Body of pancreas (tissue), 4 donors: ENCODE measurements at places on chromosomes 5 and 9.

DNA sequence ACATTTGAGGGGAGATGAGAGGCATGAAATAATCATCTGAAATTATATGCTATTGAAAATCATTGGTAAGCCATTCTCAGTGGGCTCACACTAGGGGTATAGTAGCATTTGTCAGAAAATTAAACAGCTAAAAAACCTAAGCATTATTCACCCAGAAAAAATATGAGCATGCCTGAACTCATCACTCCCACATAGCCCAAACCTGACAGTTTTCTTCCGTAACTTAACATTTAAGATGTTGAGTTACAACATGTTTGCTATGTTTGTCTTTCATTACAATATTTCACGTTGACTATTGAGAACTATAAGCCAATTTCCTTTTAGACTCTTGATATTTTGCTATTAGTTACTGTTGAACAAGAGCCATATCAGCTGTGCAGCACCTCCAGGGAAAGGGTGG is 23.5 kb upstream of the GHR start:
- DNase-seq = no peak
- no peaks in the 10 kb centered on the region for H3K4me1 ChIP-seq
- H3K4me3 ChIP-seq = no peak overlapping the region
- no peaks in the 10 kb centered on the region for H3K36me3 ChIP-seq

- H3K27ac ChIP-seq = no peak overlapping the region
- H3K4me3 ChIP-seq = no peak overlapping the region
- DNase-seq = no peak
Measured at GRCh38 chr5:39014561-39014960, 59.6 kb downstream of the RICTOR start.

GRCh38 chr5:124162767-124163532 is 583.5 kb downstream of the ZNF608 start:
- peak; percentile 79 for DNase-seq
- no peaks in the 10 kb centered on the region for H3K27me3 ChIP-seq

DNA sequence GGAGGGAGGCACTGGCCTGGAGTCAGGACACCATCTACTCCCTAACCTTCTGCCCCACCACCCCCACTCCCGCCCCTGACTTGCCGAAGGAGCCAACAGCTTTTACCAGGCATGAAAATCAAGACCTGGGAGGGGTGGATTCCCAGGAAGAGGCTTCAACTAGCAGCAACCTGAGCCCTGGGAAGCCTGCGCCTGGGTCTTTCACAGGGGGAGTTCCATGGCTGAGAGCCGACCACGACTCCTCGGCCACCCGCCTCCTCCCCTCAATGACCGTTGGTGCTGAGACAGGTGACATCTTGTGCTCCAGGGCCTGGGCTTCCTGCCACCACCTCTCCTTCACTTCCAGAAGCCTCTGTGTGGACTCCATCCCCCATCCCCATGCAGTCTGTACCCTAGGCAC is 37.1 kb downstream of the BARX1 start:
- DNase-seq = no peak
- H3K27me3 ChIP-seq = no peaks in the 10 kb centered on the region
- H3K4me3 ChIP-seq = no peak overlapping the region
- no peak overlapping the region for H3K27ac ChIP-seq
- no peaks in the 10 kb centered on the region for H3K4me1 ChIP-seq

- H3K4me1 ChIP-seq = peaks cover 11% of the 10 kb centered on the region
- H3K27me3 ChIP-seq = no peaks in the 10 kb centered on the region
- H3K27ac ChIP-seq = no peak overlapping the region
- H3K36me3 ChIP-seq = no peaks in the 10 kb centered on the region
Measured at GRCh38 chr5:125486634-125487033, 740.2 kb upstream of the ZNF608 start.

GRCh38 chr5:127428748-127429147 is 88.7 kb upstream of the PRRC1 start:
- H3K36me3 ChIP-seq = no peaks in the 10 kb centered on the region
- no peaks in the 10 kb centered on the region for H3K4me1 ChIP-seq
- H3K27ac ChIP-seq = peak overlapping the region; percentile 6
- no peak overlapping the region for H3K4me3 ChIP-seq
